ENCODE measurements at places on chromosomes 2 and 18.

DNA sequence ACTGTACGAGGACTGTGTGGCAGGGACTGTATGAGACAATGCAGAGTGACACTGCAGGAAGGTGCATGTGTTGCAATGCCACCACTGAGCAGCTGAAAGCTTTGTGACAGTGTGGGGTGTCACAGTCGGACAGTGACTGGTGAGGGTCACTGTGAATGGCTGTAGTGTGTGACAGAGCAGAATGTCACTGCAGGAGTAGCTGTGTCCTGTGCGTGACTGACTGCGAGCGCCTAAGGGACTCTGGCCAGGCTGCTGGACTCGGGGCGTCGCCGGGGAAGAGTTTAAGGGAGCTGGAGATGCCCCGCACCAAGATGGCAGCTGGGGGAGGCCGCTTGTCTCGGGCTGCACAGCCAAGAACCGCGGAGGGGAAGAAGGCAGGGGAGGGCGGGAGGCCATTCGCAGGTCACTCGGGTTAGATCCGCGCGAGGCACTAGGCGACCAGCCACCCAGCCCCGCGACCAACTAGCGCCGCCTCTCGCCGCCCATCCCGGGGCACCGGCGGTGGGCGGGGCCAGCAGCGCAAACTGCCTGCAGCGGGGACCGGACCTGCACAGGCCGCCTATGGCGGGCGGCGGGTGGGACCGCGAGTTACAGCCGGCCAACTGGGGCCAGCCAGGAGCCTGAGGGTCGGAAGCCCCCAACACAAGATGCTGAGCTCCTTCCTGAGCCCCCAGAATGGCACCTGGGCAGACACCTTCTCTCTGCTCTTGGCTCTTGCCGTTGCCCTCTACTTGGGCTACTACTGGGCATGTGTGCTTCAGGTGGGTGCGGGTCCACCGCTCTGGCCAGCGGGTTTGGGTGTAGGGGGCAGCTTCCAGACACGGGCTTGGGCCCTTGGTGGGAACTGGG lies at the start of gene ABHD1:
ABHD1 (plus strand) TSS at position 514 of the 849 bp plus-strand sequence; CDS start at position 648, 134 bp downstream.
- peak; percentile 41 for DNase-seq

DNA sequence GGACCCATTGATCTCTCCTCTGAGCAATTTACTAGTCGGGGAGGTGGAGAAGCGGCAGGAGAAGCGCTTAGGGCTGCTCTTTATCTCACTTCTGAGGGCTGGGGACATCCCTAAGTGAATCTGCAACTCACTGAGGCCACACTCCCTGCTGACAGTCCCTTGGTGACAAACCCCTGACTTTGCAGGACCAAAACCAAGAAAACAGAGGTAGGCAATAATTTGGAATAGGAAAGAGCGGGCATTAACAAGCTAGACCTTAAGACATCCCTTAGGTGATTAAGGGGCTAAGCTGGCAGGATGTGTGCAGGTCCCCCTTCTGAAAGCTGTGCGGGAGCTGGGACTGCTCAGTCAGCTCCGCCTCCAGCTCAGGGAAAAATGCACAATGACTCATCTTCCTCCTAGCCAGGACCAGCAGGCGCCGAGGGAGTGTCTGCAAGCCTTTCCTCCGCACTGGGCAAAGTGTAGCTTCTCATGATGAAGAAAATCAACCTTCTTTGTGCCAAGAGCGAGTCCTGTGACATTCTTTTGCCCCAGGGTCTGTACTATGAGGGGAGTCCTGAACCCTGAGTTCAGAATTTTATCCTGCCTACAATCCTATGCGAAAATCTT lies 63.3 kb downstream of the BOD1L2 start:
- DNase-seq, result no peak

DNA sequence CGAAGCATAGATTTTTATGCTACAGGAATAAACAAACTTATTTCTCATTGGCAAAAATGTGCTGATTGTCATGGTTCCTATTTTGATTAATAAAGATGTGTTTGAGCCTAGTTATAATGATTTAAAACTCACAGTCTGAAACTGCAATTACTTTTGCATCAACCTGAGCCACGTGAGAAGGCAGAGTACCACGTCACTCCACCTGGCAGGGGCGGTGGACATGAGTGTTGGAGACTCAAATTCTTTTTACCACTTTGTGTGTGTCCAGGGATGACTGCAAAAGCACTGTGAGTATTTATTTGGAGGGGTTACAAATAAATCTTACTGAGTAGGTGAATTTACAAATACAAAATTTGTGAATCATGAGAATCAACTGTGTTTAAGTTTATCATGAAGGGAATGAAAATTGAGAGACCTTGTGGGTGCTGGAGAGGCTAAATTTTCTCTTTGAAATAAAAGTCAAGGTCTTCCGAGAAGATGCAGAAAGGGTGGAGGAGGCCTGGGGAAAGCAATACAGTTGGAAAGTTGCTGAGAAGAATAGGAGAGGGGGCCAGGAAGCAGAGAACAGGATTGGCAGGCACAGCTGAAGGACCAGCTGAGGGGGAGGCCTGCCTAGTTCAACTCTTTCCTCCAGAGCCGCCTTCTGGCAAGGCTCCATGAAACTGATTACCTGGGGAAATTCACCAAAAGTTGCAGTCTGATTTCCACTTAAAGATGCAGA lies 316.4 kb downstream of the MYCN start:
- no peak for DNase-seq

DNA sequence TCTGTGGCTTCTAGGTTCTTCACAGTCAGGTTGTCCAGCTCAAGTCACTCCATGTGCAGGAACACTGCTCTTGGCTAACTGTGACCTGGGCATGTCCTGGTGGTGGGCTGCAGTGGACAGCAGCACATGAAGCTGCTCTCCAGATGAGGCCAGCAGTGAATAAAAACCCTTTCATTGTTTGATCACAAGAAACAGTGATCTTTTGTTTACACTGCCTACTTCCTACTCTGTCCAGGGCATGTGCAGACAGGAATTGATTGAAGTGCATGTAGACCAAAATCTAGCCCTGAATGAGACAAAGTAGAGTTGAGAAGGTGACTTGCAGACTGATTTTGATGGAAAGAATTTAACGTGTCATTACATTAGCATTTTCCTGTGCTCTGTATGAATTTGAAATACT lies 34.9 kb downstream of the BCL2L11 start:
- no peak for DNase-seq

DNA sequence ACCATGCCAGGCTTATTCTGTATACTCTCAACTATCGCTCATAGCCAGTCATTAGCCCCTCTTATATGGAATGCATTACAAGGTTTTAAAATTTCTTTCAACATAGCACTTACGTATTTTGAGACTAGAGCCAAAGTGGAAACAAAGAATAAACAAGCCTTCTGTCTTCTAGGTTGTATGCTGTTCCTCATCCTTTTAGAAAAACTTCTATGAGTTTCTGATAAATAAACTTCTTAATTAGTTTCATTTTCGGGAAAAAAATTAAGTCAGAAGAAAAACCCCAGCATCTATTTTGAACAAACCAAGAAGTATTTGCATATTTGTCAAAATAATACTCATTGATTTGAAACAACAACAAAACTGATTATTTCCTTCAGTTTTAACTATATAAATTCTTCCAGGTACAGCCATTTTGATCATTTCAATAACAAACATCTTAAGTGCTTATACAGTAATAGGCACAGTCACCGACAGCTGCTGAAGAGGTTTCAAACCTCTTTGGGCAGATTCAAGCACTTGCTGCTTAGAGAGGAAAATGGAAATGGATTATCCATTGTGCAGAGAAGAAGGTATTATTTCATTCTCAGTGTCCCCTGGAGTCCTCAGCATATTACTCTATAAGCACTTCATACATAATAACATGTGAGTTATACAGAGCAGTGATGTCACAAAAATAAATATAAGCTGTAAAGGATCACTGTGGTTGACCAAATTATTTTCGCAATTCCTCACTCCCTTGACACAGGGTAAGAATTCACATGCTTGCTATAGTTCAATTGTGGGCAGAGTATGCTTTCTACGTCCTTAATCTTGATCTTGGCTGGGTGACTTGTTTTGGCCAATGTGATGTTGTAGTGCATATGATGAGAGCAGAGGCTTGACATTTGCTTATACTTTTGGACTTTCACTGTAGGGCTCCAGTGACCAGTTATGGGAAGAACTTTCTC lies 833.8 kb downstream of the TRIB2 start:
- no peak for DNase-seq

DNA sequence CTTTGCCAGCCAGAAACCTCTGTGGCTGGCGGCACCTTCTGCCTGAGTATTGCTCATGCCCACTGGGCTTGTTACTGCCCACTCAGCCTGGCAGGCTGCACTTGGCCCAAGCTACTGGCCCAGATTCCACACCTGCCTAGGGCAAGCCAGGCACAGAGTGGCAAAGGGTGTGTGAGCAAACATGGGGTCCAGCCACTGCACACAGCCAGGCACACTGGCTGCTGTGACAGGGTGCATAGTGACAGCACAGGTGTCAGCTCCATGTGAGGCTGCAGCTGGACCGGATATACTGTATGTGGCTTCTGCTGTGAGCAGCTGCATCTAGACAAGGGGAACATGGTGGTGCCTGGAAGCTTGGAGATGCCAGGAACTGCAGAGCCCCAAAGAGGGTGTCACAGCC lies 113.9 kb downstream of the COPS8 start:
- DNase-seq, result no peak

GRCh38 chr18:47528343-47528742 lies 276.9 kb upstream of the SKOR2 start:
- DNase-seq, result no peak

DNA sequence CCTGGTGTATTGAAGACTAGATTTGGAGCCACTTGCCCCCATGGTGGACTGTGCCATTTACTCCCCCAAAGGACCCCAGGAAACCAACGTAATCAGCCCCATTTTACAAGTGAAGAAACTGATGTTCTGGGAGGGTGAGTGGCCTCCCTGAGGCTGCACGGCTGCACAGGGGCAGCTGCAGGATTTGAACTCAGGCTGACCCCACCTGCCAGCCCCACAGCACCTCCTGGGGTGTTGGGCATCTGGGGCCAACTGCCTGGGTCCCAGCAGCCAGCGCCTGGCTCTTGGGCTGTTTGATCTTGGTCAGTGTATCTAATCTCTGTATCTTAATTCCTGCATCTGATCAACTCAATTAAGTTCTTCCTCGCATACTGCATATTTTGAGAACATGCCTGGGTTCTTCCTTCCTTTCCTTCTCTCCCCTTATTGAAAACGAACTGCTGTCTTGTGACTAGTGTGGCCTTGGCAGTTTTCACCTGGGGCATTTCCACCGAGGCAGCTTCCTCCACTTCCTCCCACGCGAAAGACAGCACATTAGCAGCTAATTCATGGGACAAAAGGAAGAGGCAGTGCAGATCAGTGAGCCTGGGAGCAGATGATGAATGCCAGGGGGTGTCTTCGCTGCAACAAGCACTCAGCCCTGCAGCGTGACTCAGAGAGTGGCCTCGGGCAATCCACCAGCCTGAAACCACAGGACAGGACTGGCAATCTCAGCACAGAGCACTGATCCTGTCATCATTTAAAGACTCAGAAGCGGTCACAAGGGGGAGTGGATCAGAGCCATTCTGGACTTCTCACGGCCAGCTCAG lies 184.1 kb upstream of the RAB12 start:
- no peak for DNase-seq
